ENCODE measurements at places on chromosomes 13 and 19.
A peak's percentile ranks its signal among the peaks of the same experiment; 100 is the strongest.

GRCh38 chr13:102558029-102558428, 38.8 kb upstream of the TPP2 start:
- no peak for DNase-seq

DNA sequence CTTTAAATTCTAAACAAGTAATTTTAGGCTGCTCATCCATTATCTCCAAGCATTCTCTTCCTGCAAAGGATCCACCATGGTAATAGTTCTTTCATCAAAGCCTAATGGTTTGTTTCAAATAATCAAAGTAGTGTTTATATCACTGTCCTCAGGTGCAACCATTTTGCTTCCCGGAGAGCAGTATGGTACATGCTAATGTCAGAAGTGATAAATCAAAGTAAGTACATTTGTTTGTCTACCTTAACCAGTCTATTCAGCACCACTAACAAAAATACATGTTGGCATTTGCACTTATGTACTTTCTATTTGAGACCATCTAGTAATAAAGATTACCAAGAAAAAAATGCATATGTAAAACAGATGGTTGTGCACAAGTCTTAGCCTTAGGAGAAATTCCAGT, 37.5 kb downstream of the DACH1 start:
- DNase-seq = no peak

DNA sequence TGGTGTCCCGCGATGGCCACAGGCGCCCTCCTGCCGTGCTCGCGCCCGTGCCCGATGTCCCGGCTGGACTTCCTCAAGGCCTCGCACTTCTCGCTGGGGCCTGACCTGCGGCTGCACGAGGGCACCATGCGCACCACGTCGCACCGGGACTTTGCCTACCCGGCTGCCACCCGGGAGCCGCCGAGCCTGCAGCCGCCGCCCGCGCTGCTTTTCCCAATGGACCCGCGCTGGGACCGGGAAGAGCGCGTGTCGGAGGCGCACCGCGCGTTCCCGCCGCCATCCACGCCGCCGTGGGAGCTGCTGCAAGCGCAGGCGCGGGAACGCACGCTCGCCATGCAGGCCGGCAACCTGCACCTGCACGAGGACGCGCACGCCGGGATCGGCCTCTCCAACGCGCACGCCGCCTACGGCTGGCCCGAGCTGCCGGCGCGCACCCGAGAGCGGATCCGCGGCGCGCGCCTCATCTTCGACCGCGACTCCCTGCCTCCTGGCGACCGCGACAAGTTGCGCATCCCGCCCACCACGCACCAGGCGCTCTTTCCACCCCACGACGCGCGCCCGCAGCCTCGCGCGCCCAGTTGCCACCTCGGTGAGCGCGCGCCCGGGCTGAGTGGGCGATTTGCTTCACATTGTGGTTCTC, 12.1 kb upstream of the PEX11G start:
- DNase-seq = no peak

DNA sequence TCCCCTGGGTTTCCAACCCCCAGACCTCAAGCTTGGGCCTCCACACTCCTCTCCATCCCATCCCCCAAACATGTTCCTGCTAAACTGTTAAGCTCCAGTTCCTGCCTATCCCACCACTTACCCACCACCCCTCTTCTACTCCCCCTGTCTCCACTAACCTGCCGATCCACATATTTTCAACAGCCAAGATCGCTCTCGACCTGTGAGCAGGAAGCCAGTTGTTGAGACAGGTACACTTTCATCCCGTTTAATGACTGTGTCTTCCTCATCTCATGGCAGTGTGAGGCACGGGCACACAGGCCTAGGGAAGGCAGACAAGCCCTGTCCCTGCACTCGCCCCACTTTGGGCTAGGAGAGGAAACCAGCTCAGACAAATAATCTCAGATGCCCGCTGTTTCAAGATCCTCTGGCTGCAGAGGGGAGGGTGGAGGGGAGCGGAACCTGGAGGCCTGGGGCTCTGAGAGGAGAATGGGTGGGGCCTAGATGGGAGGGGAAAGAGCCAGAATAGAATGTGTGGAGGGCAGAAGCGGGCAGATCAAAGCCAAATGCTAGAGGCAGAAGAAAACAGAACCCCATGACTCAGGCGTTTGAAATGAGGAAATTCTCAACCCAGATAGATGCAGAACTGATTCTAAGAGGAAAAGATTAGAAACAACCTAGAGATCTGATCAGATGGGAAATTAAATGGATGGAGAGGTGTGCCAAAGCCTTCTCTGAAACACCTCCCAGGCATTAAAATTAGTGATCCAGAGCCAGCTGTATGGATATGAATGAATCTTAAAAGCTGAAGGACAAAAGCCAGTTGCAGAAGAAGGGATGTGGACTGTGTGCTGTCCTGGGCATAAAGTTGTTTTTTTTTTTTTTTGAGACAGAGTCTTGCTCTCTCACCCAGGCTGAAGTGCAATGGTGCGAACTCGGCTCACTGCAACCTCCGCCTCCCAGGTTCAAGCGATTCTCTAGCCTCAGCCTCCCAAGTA, 16.9 kb upstream of the CYP2S1 start:
- peak; percentile 45 for DNase-seq

- DNase-seq = no peak
Measured at GRCh38 chr19:9597027-9597426, 12.7 kb upstream of the ZNF121 start.

DNA sequence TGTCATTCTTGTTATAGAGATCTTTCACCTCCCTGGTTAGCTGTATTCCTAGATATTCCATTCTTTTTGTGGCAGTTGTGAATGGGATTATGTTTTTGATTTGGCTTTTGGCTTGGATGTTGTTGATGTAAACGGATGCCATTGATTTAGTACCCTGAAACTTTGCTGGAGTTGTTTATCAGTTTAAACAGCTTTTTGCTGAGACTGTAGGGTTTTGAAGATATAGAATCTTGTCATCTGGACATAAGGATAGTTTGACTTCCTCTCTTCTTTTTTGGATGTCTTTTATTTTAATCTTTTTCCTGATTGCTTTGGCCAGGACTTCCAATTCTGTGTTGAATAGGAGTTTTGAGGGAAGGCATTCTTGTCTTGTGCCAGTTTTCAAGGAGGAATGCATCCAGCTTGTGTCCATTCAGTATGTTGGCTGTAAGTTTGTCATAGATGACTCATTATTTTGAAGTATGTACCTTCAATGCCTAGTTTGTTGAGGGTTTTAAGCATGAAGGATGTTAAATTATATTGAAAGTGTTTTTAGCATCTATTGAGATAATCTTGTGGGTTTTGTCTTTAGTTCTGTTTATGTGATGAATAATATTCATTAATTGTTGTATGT, 16.8 kb downstream of the ZNF431 start:
- DNase-seq = no peak

GRCh38 chr13:52104624-52105023, 24.2 kb downstream of the NEK5 start:
- no peak for DNase-seq

- DNase-seq = peak; percentile 53
Measured at GRCh38 chr19:45177817-45178261, at the start of gene TRAPPC6A. TRAPPC6A (minus strand) TSS chr19:45178237; CDS start chr19:45178218, 19 bp downstream.

GRCh38 chr13:60463787-60464186, 66.8 kb downstream of the TDRD3 start:
- DNase-seq = no peak

- no peak for DNase-seq
Measured at GRCh38 chr13:66415444-66415843, 814.7 kb downstream of the PCDH9 start.

GRCh38 chr19:58354478-58355030, 1.3 kb upstream of the A1BG start:
- DNase-seq = no peak

- peak; percentile 77 for DNase-seq
Measured at GRCh38 chr19:13212759-13213330, 62.6 kb downstream of the IER2 start.

DNA sequence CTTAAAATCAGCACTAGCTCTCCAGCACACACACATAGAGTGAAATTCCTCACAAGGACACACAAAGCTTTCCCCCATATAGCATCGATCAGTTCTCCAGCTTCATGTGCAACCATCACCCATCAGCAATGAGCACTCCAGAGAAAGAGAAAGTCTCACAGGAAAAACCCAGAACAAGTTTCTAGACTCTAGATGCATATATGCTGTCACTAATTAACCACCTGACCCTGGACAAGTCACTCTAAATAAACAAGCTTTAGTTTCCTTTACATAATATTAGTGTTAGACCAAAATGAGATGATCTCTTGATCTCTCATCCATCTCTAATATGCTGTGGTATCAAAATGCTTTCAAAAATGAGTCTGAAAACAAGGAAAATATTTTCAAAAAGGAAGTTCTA, 81.2 kb downstream of the TBC1D4 start:
- DNase-seq = no peak

- no peak for DNase-seq
Measured at GRCh38 chr13:27289011-27289665, 18.5 kb downstream of the RASL11A start.

DNA sequence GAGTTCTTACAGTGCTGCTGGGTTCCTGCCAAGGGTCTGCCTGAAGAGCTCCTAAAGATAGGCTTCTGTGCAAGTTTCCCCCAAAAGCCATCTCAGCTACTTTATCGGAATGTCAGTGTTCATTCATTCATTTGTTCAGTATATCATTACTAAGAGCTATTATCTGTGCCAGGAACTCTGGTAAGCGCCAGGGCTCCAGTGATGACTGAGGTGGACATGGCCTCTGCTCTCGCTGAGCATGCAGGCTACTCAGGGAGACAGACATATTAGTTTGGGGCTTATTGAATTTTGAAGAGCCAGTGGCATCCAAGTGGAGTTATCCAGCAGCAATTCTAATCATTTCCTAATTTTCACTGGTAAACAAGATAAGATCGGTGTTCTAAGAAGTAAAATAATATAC, 65.8 kb downstream of the DGKH start:
- no peak for DNase-seq

DNA sequence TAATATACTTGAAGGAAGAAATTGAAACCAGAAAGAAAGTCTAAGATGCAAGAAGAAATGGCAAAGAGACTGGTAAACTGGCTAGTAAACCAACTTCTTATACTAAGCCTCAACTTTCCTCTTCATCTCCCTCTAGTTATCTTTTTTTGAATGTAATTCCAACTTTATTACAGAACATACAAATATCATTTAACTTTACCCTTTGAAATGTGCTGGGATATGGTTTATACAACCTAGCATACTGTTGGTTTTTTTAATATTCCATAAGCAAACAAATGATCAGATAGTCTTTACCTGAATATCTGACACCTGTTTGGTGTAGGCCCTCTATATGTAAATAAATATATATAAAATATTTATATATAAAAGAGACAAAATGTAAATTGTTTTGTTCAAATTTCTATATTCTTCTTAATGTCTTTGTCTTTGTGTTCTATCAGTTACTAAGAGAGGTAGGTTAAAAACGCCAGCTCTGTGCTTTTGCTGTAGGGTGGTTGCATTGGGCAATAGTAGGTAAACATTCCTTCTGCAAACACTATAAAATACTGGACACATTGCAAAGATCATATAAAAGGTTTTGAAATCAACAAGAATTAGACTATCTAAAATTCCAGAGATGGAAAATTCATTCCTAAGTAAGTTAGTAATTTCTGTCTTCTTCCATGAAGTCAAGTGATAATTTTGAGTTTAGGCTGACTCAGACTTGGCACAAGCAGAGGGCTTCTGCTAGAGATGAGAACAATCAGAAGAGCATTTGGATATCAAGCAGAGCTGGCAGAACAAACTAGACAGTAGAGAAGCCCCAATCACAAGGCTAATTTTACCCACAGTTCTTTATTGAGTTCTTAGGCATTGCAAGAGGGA, 383.3 kb downstream of the RFC3 start:
- DNase-seq = no peak

DNA sequence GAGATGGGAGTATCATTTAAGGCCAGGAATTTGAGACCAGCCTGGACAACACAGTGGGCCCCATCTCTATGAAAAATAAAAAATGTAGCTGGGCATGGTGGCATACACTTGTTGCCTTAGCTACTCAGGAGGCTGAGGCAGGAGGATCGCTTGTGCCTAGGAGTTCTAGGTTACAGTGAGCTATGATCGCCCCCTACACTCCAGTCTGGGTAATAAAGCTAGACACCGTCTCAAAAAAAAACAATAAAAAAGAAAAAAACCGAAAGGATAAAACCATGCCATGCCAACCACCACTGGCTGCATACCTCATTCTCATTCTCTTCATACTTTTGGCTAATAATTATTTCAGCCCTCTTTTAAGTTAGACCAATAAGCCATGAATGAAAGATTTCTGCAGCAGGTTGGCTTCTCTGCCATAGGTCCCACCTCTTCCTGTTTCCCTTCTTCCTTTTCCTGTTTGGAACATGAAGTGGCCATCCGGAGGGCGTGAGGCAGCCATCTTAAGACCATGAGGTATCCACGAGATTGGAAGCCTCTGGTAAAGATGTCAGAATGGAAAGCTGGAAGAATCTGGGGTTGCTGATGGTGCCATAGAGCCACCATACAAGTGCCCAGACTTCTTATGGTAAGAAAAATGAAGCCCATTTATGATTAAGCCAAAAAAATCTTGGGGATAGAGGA, 171.3 kb downstream of the CACNA1A start:
- DNase-seq = no peak

- DNase-seq = no peak
Measured at GRCh38 chr19:4007836-4008539, 452 bp downstream of the PIAS4 start.

DNA sequence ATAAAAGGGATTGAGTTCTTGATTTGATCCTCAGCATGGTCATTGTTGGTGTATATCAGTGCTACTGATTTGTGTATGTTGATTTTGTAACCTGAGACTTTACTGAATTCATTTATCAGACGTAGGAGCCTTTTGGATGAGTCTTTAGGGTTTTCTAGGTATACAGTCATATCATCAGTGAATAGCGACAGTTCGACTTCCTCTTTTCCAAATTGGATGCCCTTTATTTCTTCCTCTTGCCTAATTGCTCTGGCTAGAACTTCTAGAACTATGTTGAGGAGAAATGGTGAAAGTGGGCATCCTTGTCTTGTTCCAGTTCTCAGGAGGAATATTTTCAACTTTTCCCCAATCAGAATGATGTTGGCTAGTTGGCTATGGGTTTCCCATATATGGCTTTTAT, 27.0 kb downstream of the POMP start:
- DNase-seq = no peak

DNA sequence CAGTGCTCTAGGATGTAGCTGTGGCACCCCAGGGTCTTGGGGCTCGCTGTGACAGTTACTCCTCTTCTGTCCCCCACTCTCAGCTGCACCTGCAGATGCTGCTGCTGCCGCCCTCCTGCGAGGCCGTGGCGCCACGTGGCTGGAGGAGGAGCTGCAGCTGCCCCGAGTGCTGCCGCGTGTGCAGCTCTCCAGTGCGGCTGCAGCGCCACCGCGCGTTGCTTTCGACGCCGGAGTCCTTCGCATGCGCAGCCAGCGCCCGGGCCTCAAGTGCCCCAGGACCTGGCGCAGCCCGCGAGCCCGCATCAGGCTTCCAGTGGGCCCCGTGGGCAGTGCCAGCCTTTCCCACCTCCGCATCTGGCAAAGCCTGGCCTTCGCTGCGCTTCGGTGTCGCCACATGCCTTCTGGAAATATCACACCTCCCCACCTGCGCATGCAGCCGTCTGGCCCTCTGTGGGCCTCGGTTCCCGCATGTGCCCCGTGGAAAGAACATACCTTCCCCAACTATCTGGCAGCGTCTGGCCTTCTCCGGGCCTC, 692 bp upstream of the ZNF580 start:
- DNase-seq = peak; percentile 72

GRCh38 chr19:15014579-15014978, 34.7 kb upstream of the CASP14 start:
- no peak for DNase-seq

Data from CD4-positive, alpha-beta T cell treated with Interleukin-15 for 4 hours (primary cell).